ENCODE measurements at places on chromosomes 3 and 15. TPM values are rescaled to one million over a fixed set of nuclear protein-coding genes. Genes with fewer than 3 reads are reported as not detected.
A peak's percentile ranks its signal among the peaks of the same experiment; 100 is the strongest.

DNA sequence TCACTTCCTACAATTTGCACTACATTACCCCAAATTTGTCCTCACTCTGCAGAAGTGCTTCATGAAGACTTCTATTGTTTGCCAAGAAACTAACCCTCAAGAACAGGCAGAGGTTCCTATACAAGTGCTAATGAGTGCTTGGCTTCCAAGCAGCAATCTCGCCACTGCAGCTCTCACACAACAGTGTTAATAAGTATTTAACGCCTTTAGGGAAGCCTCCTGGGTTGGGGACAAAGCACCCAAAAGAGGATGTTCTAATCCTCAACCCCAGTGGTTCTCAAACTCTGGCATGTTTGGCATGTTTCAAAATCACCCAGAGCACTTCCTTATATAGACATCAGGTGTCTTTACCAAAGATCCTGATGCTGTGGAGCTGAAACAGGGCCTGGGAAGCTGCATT is 64.6 kb downstream of the ZIC4 start:
- DNase-seq, result no peak

GRCh38 chr15:57559875-57560274 is 31.8 kb upstream of the MYZAP start:
- DNase-seq, result no peak

GRCh38 chr15:65303687-65304380 is 643 bp upstream of the RNU5B-1 start:
- DNase-seq, result peak; percentile 93

DNA sequence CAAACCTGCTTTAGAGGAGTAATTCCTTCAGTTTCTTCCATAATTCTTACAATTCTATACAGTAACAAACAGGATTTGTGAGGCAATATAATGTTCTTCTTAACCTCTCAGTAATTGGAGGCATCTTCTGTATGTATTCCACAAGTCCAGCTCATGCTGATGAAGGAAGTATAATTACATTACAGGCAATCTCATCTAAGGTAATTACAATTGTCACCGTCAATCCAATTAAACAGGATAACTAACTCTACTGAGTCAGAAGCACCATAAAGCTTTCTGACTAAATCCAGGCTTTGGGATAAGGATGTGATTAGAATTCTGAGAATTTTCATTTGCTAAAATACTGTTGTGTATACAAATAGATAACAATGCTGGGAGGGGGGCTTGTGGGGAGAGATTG is 115.2 kb upstream of the SEMA6D start:
- no peak for DNase-seq

DNA sequence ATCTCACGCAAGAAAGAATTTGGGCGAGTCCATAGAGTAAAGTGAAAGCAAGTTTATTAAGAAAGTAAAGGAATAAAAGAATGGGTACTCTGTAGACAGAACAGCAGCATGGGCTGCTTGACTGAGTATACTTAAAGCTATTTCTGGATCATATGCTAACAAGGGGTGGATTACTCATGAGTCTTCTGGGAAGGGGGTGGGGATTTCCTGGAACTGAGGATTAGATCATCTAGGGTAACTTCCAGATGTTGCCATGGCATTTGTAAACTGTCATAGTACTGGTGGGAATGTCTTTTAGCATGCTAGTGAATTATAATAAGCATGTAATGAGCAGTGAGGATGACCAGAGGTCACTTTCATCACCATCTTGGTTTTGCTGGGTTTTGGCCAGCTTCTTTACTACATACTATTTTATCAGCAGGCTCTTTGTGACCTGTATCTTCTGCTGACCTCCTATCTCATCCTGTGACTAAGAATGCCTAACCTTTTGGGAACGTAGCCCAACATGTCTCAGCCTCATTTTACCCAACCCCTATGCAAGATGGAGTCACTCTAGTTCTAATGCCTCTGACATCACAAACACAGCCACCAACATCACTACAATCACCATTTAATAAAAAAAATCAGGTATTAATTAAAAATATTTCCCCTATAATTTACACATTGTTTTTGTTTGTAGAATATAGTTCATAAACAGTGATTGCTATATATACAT is 890.7 kb upstream of the EPHA6 start:
- no peak for DNase-seq

GRCh38 chr3:196660381-196661166 is 21.1 kb downstream of the NRROS start:
- no peak for DNase-seq

DNA sequence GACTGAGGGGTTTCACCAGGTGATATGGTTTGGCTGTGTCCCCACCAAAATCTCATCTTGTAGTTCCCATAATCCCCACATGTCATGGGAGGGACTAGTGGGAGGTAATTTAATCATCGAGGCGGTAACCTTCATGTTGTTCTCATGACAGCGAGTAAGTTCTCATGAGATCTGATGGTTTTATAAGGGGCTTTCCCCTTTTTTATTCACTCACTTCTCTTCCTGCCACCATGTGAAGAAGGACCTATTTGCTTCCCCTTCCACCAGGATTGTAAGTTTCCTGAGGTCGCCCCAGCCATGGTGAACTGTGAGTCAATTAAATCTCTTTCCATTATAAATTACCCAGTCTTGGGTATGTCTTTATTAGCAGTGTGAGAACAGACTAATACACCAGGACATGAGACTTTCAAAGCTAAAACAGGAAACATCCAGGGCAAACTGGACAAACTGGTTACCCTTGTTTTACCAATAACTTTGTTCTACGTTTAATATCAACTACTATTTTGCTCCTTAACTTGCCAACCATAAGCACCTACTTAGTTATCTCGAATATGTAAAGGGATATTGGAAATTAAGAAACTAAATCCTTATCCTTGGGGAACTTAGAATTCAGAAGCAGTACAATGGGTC is 98.2 kb downstream of the MYH15 start:
- no peak for DNase-seq

GRCh38 chr3:185583925-185584324 is 2.2 kb upstream of the SENP2 start:
- DNase-seq, result no peak

DNA sequence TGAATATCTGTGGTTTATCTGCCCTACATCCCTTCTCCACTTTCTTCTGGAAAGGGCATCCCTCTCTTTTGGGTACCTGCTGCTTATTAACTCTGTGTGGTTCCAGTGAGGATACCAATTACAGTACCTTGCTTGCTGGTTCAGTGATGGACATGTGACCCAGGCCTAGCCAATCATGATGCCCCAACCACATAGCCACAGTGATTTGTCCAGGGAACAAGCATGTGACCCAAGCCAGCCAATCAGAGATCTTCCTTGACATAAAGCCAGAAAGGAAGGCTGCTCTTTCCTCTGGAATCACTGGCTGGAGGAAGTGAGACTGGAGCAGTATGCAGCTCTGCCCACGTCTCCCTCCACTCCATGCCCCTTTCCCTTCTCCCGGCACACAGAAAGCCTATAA is 10.9 kb upstream of the TMEM158 start:
- no peak for DNase-seq

DNA sequence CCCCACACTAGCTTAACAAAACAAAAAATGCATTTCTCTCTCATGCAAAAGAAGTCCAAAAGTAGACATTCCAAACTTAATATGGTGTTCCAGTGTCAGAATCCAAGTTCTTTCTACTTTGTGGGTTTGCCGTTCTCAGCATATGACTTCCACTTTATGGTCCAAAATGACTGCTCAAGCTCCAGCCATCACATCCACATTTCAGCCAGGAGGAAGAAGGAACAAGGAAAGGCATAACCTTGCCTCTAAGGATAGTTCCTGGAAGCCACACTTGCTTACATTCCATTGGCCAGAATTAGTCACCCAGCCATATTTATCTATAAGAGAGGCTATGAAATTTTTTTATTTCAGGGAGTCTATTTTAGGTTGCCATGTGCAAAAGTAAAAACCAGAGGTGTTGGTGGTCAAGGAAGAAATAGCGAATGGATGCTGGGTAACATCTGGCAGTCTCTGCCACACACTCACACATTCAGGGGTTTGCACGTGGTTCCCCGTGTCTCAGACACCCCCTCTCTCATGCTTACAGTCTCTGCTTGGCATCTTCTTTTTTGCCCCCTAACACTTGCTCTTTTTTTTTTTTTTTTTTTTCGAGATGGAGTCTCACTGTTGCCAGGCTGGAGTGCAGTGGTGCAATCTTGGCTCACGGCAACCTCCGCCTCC is 69.3 kb downstream of the RPL39L start:
- no peak for DNase-seq

GRCh38 chr3:54303517-54304375 is 181.4 kb downstream of the CACNA2D3 start:
- no peak for DNase-seq

GRCh38 chr15:29476503-29477080 is 207.0 kb upstream of the NSMCE3 start:
- DNase-seq, result no peak

DNA sequence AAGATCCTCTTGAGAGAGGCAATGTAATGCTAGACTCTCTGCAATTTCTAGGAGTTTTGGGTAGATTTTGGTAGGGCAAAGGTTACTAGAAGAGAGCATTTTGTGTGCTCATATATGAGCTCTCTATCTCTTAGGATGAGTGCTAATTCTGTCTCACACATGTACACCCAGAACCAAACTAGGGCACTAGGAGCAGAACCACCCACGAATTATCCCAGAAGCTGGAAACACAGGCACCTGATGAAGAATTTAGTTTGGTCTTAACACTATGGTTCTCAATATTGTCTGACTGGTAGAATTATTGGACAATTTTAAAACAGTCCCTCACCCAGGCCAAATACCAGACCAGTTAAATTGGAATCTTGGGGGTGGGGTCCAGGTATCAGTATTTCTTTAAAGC is 94.8 kb downstream of the PRICKLE2 start:
- no peak for DNase-seq

GRCh38 chr3:196181127-196181546 is 30.1 kb downstream of the ZDHHC19 start:
- DNase-seq, result no peak

DNA sequence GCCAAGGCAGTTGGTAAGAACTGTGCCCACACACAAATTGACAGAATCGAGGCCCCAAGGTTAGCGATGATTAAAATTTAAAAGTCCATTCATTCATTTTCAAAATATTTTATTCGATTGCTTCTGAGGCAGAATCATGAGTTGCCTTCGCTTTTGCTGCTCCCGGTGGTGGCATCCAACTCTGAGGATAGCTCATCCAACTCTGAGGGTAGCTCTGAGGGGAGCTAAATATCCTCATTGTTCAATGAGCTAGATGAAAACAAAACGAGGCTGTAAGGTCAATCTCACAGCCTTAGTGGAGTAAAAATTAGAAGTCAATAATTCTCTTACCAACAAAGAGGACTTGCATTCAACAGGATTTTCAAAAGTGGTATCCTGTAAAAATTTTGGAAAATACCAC is 897 bp upstream of the CHL1 start:
- DNase-seq, result no peak

The PLSCR2 gene
- 1.3 TPM for polyA plus RNA-seq

The MCF2L2 gene
- 1.5 TPM for polyA plus RNA-seq

The CELF6 gene
- polyA plus RNA-seq, result 5.2 TPM

The STRA6 gene
- polyA plus RNA-seq, result 25.0 TPM
